SJSA1 (cell line): ENCODE measurements at places on chromosomes 3 and 15. TPM values are rescaled to one million over a fixed set of nuclear protein-coding genes. Genes with fewer than 3 reads are reported as not detected.
A peak's percentile ranks its signal among the peaks of the same experiment; 100 is the strongest.

The SRGAP3 gene
- total RNA-seq = 0.24 and 0.78 TPM in 2 replicates

The GPR62 gene
- total RNA-seq = not detected in 2 replicates

The CHSY1 gene
- total RNA-seq = 47.9 and 62.8 TPM in 2 replicates

The PLSCR2 gene
- not detected in 2 replicates for total RNA-seq

The PLA2G4E gene
- total RNA-seq = not detected in 2 replicates

The IL17RB gene
- total RNA-seq = not detected in 2 replicates

The RTP3 gene
- total RNA-seq = not detected in 2 replicates

The GHRL gene
- total RNA-seq = 0.21 TPM in 1 of 2 replicates, not detected in the other

The MLF1 gene
- total RNA-seq = 13.0 and 18.2 TPM in 2 replicates

The NPAP1 gene
- not detected in 2 replicates for total RNA-seq

The AGTR1 gene
- not detected in 2 replicates for total RNA-seq

The HMCES gene
- total RNA-seq = 22.2 and 25.6 TPM in 2 replicates

The JAGN1 gene
- 17.2 and 21.2 TPM in 2 replicates for total RNA-seq

The CASR gene
- total RNA-seq = not detected in 2 replicates

DNA sequence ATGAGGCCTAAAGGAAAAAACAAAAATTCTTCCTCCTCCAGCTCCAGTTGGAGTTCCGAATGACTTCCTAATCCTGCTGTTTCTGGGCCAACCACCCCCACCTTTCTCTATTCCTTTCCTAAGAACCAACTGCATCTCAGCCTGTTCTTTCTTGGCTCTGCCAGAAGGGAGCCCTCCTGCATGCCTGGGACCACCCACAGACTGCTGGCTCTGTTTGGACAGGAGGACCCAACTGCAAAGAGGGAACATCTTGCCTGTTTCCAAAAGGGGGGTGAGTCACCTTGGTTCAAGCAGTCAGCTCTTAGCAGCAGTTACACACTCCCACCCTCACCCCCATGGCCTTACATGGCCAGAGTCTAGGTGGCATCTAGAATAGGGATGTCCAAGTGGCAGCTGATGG lies 116.0 kb upstream of the PRICKLE2 start:
- peaks cover 64% of the 10 kb centered on the region for H3K4me1 ChIP-seq
- H3K27ac ChIP-seq = peak overlapping the region; percentile 92
- peak; percentile 93 for DNase-seq

DNA sequence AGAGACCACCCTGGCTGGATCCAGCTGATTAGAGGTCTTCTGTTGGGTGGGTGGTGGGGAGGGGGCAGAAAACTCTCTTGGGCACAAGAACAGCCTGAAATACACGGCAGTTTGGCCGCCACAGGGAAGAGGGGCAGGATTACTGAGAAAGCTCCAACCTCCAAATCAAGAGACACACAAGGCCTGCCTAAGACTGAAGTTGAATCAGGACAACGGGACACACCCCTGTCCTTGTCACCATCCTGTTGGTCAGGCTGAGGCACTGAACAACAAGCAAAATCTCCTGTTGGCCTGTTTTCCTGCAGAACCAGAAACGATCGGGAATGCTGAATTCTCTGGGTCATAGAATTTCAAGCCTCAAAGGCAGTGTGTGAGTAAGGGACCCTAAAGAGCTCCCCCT lies 247.8 kb downstream of the FAM43A start:
- DNase-seq = no peak
- no peak overlapping the region for H3K27ac ChIP-seq
- H3K36me3 ChIP-seq = no peaks in the 10 kb centered on the region

- no peaks in the 10 kb centered on the region for H3K4me1 ChIP-seq
- DNase-seq = no peak
- no peak overlapping the region for H3K4me3 ChIP-seq
- H3K36me3 ChIP-seq = no peaks in the 10 kb centered on the region
- no peak overlapping the region for H3K27ac ChIP-seq
Measured at GRCh38 chr3:186705882-186706780, 11.0 kb upstream of the KNG1 start.

DNA sequence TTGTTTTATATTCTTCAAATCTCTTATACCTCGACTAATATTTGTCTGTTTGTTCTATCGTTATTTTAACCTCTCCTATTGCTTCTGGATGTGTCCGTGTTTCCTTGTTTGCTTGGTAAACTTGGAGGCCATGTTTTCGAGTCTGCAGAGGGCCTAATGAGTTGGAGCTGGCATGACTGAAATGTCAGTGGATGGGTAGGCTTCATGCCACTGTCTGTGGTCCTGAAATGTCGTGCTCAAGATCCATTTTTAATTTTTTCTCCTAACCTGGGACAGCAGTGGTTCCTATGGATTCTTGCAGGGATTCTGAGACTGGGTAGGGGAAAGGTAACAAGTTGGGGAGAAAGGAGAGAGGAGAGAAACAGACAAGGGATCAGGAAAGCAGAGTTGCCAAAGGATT lies 18.8 kb upstream of the GASK1A start:
- DNase-seq = no peak
- no peak overlapping the region for H3K4me3 ChIP-seq
- no peaks in the 10 kb centered on the region for H3K36me3 ChIP-seq
- H3K4me1 ChIP-seq = no peaks in the 10 kb centered on the region
- no peaks in the 10 kb centered on the region for H3K27me3 ChIP-seq

- H3K27me3 ChIP-seq = no peaks in the 10 kb centered on the region
- H3K27ac ChIP-seq = no peak overlapping the region
- no peaks in the 10 kb centered on the region for H3K4me1 ChIP-seq
- no peaks in the 10 kb centered on the region for H3K36me3 ChIP-seq
- no peak overlapping the region for H3K4me3 ChIP-seq
Measured at GRCh38 chr3:127383656-127384179, 95.9 kb upstream of the PRR20G start.

GRCh38 chr3:183185696-183186095 lies 23.2 kb upstream of the LAMP3 start:
- H3K27me3 ChIP-seq = no peaks in the 10 kb centered on the region
- H3K4me3 ChIP-seq = no peak overlapping the region
- H3K27ac ChIP-seq = peak overlapping the region; percentile 25; the same call in 1 of the 2 replicates
- peaks cover 15% of the 10 kb centered on the region for H3K4me1 ChIP-seq
- no peaks in the 10 kb centered on the region for H3K36me3 ChIP-seq

DNA sequence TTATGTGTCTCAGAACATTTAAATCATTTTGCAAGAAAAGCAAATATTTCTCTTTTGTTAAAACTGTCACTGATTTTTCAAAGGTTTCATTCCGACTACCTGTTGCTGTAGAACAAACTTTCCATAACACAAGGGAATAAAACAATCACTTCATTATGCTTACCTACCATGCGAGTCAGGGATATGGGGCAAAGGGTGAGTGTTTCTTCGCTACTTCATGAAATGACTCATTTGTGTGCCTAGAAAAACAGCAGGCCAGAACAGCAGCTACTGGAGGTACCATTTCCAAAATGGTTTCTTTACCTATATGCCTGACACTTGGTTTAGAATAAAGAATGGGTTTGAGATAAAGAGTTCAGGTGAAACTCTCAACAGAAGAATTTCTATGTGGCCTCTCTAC lies 712.5 kb downstream of the PLOD2 start:
- H3K4me1 ChIP-seq = no peaks in the 10 kb centered on the region
- no peak overlapping the region for H3K4me3 ChIP-seq
- DNase-seq = no peak

GRCh38 chr3:17204049-17204650 lies 319.4 kb downstream of the PLCL2 start:
- H3K4me3 ChIP-seq = no peak overlapping the region
- peaks cover 4% of the 10 kb centered on the region; the same call in 1 of the 2 replicates for H3K4me1 ChIP-seq
- H3K36me3 ChIP-seq = no peaks in the 10 kb centered on the region
- H3K27me3 ChIP-seq = no peaks in the 10 kb centered on the region
- no peak for DNase-seq

DNA sequence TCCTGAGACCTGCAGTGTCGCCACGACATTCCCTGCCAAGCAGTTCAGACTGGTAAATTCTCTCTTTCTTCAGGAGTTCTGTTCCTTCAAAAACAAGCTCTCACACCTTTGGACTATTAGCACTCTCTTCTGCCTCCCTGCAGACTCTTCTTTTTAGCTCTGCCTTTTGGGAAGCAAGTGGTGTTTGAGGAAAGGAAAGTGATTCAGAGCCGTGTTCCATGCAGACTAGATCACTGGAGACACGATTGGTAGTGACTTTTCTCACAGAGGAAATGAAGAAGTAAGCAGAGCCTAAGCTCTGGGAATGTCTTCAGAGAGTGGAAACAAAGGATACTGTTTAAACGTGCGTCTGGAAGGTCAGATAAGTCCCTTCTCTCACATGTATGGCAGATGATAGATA lies 270.6 kb upstream of the TPRG1 start:
- H3K4me3 ChIP-seq = no peak overlapping the region
- no peaks in the 10 kb centered on the region for H3K27me3 ChIP-seq
- H3K36me3 ChIP-seq = peaks cover 9% of the 10 kb centered on the region; the same call in 1 of the 2 replicates

- H3K27me3 ChIP-seq = no peaks in the 10 kb centered on the region; the same call in 1 of the 2 replicates
- no peak overlapping the region for H3K4me3 ChIP-seq
- DNase-seq = no peak
- no peaks in the 10 kb centered on the region for H3K36me3 ChIP-seq
- H3K4me1 ChIP-seq = peaks cover 9% of the 10 kb centered on the region
- no peak overlapping the region for H3K27ac ChIP-seq
Measured at GRCh38 chr3:22981166-22981565, 222.0 kb upstream of the UBE2E2 start.

DNA sequence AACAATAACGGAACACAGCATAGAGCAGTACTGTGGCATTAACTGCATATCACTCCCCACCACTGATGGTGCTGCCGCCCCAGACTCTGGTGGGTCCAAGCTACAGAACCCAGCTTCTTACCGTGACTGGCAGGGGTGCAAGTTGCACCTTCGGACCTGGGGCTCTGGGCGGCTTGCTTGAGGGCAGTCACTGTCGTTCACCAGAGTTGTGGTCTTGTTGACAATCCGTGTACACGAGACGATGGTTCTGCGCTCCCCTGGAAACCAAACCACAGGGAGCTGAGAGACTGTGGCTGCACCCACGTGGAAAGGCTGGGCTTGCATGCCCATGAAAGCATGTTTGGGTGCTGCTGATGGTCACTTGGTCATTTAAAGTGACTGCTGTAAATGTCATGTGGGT lies 293.0 kb downstream of the ADAMTS17 start:
- H3K36me3 ChIP-seq = no peaks in the 10 kb centered on the region
- no peak overlapping the region for H3K27ac ChIP-seq
- H3K27me3 ChIP-seq = no peaks in the 10 kb centered on the region
- H3K4me3 ChIP-seq = no peak overlapping the region

- H3K4me3 ChIP-seq = no peak overlapping the region
- H3K27ac ChIP-seq = no peak overlapping the region
- no peak for DNase-seq
- no peaks in the 10 kb centered on the region for H3K4me1 ChIP-seq
- H3K36me3 ChIP-seq = no peaks in the 10 kb centered on the region
- H3K27me3 ChIP-seq = no peaks in the 10 kb centered on the region
Measured at GRCh38 chr15:41150279-41150678, 34.2 kb upstream of the INO80 start.

GRCh38 chr15:77889009-77889806 lies 188.3 kb downstream of the TBC1D2B start:
- no peak overlapping the region for H3K27ac ChIP-seq
- no peaks in the 10 kb centered on the region for H3K27me3 ChIP-seq
- H3K36me3 ChIP-seq = no peaks in the 10 kb centered on the region
- no peak overlapping the region for H3K4me3 ChIP-seq
- peaks cover 21% of the 10 kb centered on the region for H3K4me1 ChIP-seq

DNA sequence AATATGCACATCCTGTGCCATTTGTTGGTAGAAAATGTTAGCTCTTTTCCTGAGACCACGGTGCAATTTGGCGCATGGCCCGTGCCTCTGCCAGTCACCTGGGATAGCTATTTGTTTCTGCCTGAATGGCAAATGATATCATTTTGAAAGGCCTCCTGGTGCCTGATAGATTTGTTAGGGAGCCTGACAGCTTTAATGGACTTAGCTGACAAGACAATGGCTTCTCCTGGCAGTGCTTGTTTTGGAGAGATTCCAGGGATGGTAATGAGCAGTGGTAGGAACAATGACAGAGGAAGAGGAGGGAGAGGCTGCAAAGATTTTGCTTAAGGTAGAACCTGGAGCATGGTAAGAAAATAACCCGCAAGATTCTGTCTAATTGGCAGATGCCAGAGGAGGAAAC lies 268.5 kb downstream of the CLSTN2 start:
- DNase-seq = no peak
- H3K27me3 ChIP-seq = no peaks in the 10 kb centered on the region
- no peak overlapping the region for H3K27ac ChIP-seq
- H3K4me1 ChIP-seq = no peaks in the 10 kb centered on the region

- no peak for DNase-seq
- H3K4me1 ChIP-seq = 0 out of 2 replicates have a peak, but pooled peaks cover 6% of the 10 kb centered on the region
- no peaks in the 10 kb centered on the region for H3K36me3 ChIP-seq
- H3K27me3 ChIP-seq = no peaks in the 10 kb centered on the region
Measured at GRCh38 chr15:81411051-81411450, 37.0 kb upstream of the TMC3 start.

GRCh38 chr3:153246806-153247205 lies 84.8 kb downstream of the RAP2B start:
- no peak for DNase-seq
- no peak overlapping the region for H3K4me3 ChIP-seq
- no peaks in the 10 kb centered on the region for H3K27me3 ChIP-seq
- H3K27ac ChIP-seq = no peak overlapping the region; the same call in 1 of the 2 replicates

- H3K36me3 ChIP-seq = peaks cover 43% of the 10 kb centered on the region
- H3K4me1 ChIP-seq = peaks cover 28% of the 10 kb centered on the region
- H3K27ac ChIP-seq = 0 out of 2 replicates have a peak overlapping the region, but pooled peaks have one; percentile 37
- no peak for DNase-seq
- no peaks in the 10 kb centered on the region for H3K27me3 ChIP-seq
Measured at GRCh38 chr3:142210608-142211007, 14.8 kb downstream of the GK5 start.

- DNase-seq = no peak
- H3K27ac ChIP-seq = no peak overlapping the region
- H3K36me3 ChIP-seq = no peaks in the 10 kb centered on the region
- H3K4me1 ChIP-seq = no peaks in the 10 kb centered on the region
- H3K4me3 ChIP-seq = no peak overlapping the region
Measured at GRCh38 chr3:162487138-162487537, 990.5 kb downstream of the OTOL1 start.

- DNase-seq = no peak
- peaks cover 6% of the 10 kb centered on the region for H3K4me1 ChIP-seq
- H3K36me3 ChIP-seq = no peaks in the 10 kb centered on the region
Measured at GRCh38 chr15:70113304-70113700, 15.6 kb upstream of the TLE3 start.

GRCh38 chr15:79130535-79131130 lies 40.1 kb upstream of the RASGRF1 start:
- H3K4me1 ChIP-seq = no peaks in the 10 kb centered on the region
- H3K36me3 ChIP-seq = no peaks in the 10 kb centered on the region
- no peaks in the 10 kb centered on the region; the same call in 1 of the 2 replicates for H3K27me3 ChIP-seq
- no peak overlapping the region for H3K4me3 ChIP-seq
- H3K27ac ChIP-seq = no peak overlapping the region
- DNase-seq = no peak
